ENCODE measurements at places on chromosomes 4 and X. TPM values are rescaled to one million over a fixed set of nuclear protein-coding genes. Genes with fewer than 3 reads are reported as not detected.

AWAT2 gene
- not detected for total RNA-seq

PPBP gene
- total RNA-seq, result not detected

CT83 gene
- total RNA-seq, result not detected

EXOC1L gene
- not detected for total RNA-seq

TGIF2LX gene
- total RNA-seq, result not detected

UNC5C gene
- total RNA-seq, result not detected

DNA sequence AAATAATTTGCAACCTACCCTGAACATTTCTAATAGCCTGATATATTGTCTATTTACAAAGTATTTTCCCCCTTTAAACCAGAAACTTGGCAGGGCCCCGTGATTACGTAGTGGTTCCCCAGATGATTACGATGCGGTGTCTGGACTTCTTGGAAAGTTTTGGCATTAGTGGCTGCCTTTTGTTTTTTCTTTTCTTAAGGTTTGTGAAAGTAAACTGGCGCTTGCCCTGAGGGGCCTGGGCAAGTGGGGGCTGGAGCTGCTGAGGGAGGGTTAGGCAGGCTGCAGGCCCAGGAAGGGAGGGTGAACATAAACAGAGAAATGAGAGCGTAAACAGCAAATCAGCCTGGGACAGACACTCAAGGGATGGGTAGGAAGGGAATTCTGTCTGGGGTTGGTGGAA lies 123.6 kb upstream of the MSX1 start:
- no peak for DNase-seq

GRCh38 chrX:121032531-121032930 lies 14.9 kb upstream of the GLUD2 start:
- DNase-seq, result no peak

- no peak for DNase-seq
Measured at GRCh38 chr4:127709456-127709855, 20.7 kb upstream of the SLC25A31 start.

- no peak for DNase-seq
Measured at GRCh38 chrX:133980406-133980805, 5.0 kb downstream of the GPC3 start.

GRCh38 chr4:75698963-75699228 lies 25.5 kb upstream of the USO1 start:
- DNase-seq, result no peak

- DNase-seq, result no peak
Measured at GRCh38 chr4:137534516-137534915, 2.2 kb upstream of the PCDH18 start.

- DNase-seq, result no peak
Measured at GRCh38 chr4:112884406-112884805, 165.0 kb upstream of the ANK2 start.

DNA sequence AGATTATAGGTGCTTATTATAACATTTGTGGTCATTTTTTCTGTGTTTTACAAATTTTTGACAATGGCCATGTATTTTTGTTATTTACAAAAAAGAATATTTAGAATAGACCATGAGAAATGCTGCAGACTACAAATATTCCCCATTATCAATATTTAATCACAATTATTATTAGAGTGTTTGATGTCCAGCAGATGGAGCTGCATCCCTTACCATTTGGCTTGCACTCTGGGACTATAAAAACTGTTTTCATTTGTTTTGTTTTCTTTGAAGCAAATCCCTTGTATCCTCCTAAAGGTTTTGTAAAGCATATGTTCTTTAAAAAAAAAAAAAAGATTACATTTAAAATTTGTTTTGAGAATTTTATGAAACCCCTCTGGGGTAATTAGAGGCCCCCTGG lies 85.6 kb upstream of the CXorf66 start:
- DNase-seq, result no peak

GRCh38 chr4:94871644-94872305 lies 114.0 kb downstream of the BMPR1B start:
- no peak for DNase-seq

GRCh38 chr4:76688619-76689144 lies 209.3 kb downstream of the SOWAHB start:
- DNase-seq, result no peak

GRCh38 chr4:183507925-183508696 lies 3.3 kb downstream of the ING2 start:
- no peak for DNase-seq

- DNase-seq, result no peak
Measured at GRCh38 chr4:75769036-75769435, 44.7 kb downstream of the USO1 start.

DNA sequence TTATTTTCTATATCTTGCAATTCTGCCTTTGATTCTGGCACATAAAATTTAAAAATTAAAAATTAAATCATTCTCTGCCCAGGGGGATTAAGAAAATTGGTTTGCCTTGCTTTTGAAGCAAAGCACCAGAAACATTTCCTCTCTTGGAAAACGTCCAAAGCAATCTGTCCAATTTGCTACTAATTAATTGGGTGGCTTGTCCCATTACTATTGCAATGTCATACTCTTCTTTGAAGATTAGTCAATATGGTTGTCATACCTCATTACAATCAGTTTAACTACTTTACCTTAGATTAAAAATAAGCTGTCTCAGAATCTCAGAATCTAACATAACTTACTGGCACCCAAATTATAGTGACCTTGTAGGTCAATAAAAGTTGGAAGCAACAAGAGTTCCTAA lies 208.8 kb downstream of the TMA16 start:
- DNase-seq, result no peak

DNA sequence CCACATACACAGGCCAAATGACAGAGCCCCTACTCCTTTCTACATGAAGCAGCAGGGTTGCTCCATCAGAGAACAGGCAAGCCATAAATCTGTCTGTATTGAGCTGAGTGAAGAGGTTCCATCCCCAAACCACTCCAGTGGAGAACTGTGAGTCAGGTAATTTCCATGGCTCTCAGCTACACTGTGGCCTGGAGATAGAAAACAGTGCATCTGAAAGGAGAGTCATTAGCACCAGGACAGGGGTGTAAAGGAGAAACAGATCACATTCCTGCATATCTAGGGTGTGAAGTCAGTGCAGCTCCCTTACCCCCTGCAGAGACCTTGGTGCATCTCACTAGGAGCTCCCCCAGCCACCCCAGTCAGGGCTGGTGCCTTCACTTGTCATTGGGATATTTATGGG lies 314.7 kb downstream of the CHIC1 start:
- DNase-seq, result no peak

GRCh38 chr4:21469438-21470300 lies 478.9 kb downstream of the KCNIP4 start:
- no peak for DNase-seq

GRCh38 chr4:4607336-4608213 lies 65.7 kb upstream of the STX18 start:
- DNase-seq, result no peak

DNA sequence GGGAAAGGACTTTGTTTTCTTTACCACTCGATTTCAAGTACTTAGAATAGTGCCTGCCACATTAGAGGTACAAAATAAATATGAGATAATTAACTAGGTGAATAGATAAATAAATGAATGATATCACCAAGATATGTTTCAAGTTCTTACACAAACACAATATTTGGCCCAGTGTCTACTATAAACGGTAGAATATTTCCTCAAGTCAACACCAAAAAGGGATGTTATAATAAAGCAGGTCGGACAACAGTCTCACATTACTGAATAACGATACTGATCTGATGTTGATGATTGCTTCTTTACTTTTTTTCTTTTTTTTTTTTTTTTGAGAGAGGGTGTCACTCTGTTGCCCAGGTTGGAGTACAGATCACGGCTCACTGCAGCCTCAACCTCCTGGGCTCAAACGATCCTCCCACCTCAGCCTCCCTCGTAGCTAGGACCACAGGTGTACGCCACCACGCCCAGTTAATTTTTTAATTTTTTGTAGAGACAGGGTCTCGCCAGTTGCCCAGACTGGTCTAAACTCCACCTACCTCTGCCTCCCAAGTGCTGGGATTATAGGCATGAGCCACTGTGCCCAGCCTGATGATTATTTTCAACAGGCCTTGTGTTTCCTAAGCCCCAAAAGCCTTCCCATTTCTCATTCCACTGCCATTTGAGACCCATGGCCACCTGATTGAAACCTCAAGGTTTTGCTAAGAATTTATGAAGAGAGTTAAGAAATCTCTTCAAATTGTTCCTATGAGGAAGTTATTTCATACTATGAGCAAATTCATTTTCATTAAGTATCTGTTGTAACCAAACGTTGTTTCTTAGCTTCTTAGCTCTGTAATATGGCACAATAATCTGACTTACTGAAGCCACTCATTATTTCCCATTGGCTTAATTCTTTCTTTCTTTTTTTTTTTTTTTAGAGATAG lies 2.3 kb downstream of the MANBA start:
- DNase-seq, result no peak

DNA sequence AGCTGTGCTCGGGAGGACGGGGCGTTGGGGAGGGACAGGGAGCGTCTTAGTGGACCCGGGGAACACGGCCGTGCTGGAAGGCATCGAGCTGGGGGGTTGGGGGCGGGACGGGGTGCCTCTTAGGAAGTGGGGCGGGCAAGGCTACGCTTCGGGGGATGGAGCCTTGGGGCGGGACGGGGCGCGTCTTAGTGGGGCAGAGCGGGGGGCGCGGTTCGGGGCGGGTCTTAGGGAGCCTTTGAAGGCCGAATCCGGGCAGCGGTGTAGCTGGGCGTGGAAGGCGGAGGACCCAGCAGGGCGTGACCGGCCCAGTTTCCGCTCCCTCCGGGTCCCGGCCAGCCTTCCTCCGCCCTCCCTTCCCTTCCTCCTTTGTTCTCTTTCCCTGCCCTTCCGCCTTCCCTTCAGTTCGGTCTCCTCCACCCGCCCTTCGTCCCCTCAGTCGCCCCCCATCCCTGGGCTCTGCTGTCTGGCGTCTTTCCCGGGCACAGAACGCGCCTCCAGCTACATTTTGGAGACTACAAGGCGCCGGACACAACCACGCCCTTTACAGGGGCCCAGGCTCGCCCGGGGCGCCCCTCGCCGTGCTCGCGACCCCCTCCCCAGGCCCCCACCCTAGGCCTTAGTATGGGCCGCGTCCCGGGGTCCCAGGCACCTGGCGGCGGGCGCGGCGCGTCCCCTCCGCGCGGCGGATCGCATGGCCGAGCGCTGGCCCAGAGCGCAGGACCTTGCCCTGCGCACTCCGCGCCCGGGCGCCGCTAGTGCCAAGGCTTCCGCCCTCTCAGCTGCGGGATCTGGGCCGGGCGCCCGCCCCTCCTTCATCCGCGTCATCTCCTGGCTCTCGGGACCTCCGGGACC lies at the start of gene ARSD:
Gene ARSD, minus strand, starts transcription at position 757 of the 852 bp plus-strand sequence. Its CDS starts 64 bp downstream, at position 693.
- DNase-seq, result peak; percentile 72

Measured in activated CD8-positive, alpha-beta T cell treated with anti-CD3 and anti-CD28 coated beads for 36 hours (primary cell).